ENCODE measurements at places on chromosomes 3 and 15.

- no peak overlapping the region for H3K27ac ChIP-seq
- no peak overlapping the region for H3K4me3 ChIP-seq
- H3K27me3 ChIP-seq, result peaks cover 2% of the 10 kb centered on the region
These were observed 101.4 kb downstream of the TFG start for GRCh38 chr3:100810671-100811070.

GRCh38 chr3:33392703-33393125, 47.5 kb downstream of the UBP1 start:
- H3K4me3 ChIP-seq, result no peak overlapping the region
- H3K27me3 ChIP-seq, result no peaks in the 10 kb centered on the region
- H3K4me1 ChIP-seq, result no peaks in the 10 kb centered on the region
- H3K27ac ChIP-seq, result no peak overlapping the region
- no peak for DNase-seq

DNA sequence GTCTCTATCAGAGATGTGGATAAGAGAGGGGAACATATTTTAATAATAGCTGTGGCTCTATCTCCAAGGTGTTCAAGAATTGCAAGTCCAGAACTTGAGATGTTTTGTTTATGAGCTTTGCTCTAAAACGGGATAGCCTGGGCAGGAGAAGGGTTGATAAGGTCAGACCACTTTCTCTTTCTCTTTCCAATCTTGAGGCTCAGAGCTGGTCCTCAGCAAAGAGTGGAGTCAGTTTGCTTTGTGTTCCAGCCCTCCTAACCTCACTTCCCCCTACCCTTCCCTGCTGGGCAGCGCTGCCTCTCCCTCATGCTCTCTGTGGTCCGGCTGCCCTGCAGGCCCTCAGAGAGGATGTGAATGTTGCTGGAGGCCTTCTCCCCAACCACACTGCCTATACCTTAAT, 13.8 kb downstream of the KLHL6 start:
- DNase-seq, result no peak
- H3K27me3 ChIP-seq, result no peaks in the 10 kb centered on the region
- H3K4me1 ChIP-seq, result peaks cover 11% of the 10 kb centered on the region
- H3K4me3 ChIP-seq, result no peak overlapping the region

DNA sequence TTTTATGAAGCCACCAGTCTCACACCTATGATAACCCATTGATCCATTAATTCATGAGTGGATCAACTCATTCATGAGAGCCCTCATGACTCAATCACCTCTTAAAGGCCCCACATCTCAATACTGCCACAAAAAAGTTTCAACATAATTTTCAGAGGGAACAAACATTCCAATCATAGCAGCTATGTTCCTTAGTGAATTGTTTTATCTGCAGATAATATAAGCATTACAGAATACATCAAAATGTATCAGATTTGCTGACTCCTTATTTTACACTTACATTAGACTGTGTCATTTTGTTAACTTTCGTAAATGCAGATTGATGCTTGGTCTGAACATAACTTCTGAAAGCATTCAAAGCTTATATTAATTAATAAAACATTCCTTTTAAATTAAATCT, 155.3 kb upstream of the MBNL1 start:
- H3K4me3 ChIP-seq, result no peak overlapping the region
- no peak overlapping the region for H3K27ac ChIP-seq
- no peak for DNase-seq
- H3K4me1 ChIP-seq, result no peaks in the 10 kb centered on the region
- no peaks in the 10 kb centered on the region for H3K27me3 ChIP-seq

DNA sequence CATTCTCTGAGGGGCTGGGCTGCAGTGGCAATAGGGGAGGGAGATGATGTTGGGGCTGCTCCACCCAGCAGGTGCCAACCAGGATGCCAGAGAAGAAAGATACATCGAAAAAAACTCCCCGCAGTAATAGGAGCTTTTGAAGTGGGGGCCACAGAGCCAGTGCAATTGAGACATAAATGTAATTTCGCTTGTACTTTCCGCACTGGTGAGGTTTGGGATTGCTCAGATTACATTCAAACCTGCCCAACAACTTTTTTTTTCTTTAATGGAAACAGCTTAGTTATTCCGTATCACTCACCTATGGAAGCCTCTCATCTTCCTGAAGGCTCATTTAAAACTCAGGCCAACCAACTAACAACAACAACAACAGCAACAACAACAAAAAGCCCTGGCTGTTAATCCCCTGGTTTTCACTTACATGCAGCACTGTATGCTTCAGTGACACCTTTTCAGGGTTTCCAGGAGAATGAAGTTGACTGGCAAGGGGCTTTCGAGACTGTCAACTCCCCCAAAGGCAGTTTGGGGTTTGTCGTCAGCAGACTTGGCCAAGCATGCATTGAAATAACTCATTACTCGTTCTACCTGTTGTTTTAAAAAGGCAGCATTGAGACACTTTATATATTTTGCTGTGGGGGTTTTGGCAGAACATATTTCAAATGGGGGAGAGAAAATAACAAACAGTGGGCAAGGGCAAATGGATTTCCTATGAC, 163.8 kb downstream of the EBLN2 start:
- no peaks in the 10 kb centered on the region for H3K36me3 ChIP-seq
- no peak for DNase-seq
- no peaks in the 10 kb centered on the region for H3K27me3 ChIP-seq

DNA sequence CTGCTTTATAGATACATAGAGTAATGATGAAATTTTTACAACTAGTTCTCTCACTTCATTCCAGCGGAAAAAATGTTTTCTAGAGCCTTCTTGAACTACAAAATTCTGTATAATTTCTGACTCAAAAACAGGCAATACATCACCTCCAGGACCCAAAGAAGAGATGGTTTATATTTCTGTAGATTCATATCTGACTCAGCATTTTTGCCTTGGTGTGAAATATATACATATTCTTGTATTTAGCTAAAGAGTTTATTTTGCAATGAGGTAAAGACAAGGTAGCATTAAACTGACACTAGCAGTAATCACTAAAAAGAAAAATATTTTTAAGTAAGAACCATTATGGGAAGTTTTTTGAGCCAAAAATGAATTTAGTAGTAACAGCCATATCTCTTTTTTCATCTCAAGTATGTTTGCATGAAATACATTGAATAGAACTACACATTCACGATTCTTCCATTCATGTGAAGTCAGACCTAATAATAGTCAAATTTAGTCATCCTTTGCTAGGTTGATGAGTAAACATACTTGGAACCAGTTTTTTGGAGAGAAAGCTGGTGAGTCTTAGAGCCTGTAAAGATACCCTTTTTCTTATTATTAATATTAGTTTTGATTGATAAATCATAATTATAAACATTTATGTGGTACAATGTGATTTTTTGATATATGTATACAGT, 31.6 kb downstream of the COL8A1 start:
- no peaks in the 10 kb centered on the region for H3K36me3 ChIP-seq
- H3K27me3 ChIP-seq, result peaks cover 2% of the 10 kb centered on the region
- H3K4me1 ChIP-seq, result no peaks in the 10 kb centered on the region

GRCh38 chr15:36756707-36757106, 177.3 kb downstream of the CDIN1 start:
- no peak for DNase-seq
- no peaks in the 10 kb centered on the region for H3K4me1 ChIP-seq
- H3K4me3 ChIP-seq, result no peak overlapping the region
- H3K27me3 ChIP-seq, result no peaks in the 10 kb centered on the region

DNA sequence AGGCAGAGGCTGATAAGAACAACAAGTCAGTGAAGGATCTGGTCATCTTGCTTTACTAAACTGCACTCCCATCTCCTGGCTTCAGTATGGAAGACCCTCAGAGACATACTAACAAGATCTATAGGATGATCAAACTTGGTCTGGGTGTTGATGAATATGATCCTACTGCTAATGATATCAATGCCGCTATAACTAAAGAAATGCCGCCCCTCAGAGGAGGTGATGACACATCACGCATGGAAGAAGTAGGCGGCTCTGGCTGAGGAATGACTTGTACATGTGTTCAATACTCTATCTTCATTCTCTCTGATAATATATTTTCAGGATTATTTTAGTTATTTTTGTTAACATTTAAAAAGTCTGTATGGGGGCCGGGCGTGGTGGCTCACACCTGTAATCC, 17.5 kb upstream of the EIF2B5 start:
- H3K27me3 ChIP-seq, result no peaks in the 10 kb centered on the region
- no peak overlapping the region for H3K27ac ChIP-seq
- DNase-seq, result no peak
- H3K4me1 ChIP-seq, result no peaks in the 10 kb centered on the region
- no peak overlapping the region for H3K4me3 ChIP-seq

DNA sequence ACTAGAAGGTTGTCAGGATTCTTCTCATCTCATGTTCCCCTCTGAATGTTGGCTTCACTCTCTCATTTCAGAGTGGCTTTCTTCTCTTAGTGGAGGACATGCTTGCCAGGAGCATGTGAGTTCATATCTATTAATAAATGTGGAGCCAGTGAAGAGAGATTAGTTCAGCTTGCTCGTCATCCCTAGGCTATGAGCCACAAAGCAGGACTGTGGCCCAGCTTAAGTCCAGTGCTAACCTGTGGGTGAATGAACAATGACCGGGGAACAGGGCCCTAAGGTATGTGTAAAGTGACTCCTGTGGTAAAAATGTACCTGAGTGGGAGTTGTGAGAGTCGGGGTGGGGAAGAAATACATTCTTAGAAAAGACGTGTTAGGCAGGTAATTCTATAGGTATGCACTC, 96.9 kb upstream of the TBL1XR1 start:
- H3K27ac ChIP-seq, result no peak overlapping the region
- H3K4me3 ChIP-seq, result no peak overlapping the region
- no peaks in the 10 kb centered on the region for H3K36me3 ChIP-seq
- DNase-seq, result no peak
- no peaks in the 10 kb centered on the region for H3K4me1 ChIP-seq
- H3K27me3 ChIP-seq, result no peaks in the 10 kb centered on the region

DNA sequence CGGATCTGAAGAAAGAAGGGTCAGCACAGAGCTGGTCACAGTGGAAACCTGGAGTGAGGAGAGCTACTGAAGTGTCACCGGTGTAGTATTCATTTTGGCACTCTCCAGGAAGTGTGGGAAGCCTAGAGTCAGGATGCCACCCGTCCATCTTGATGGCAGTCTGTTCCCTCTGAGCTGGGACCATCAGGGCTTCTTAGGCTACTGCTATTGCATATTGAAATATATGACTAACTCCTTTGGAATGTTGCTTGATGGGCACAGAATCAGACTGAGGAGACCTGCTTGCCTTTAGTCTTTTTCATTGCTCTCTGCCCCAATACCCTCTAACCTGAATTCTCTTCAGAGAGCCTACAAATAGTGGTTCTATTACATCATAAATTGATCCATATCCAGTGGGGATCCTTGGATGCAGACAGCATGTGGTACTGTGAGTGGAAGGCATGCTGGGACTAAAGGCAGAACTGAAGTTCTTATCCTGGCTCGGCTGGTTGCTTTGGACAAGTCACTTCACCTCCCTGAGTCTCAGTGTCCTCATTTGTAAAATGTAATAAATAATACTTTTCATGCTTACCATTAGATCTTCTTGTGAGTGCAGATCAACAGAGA, 143.5 kb downstream of the PDE8A start:
- no peaks in the 10 kb centered on the region for H3K27me3 ChIP-seq
- peaks cover 26% of the 10 kb centered on the region for H3K36me3 ChIP-seq
- H3K4me3 ChIP-seq, result no peak overlapping the region
- H3K4me1 ChIP-seq, result no peaks in the 10 kb centered on the region
- H3K27ac ChIP-seq, result no peak overlapping the region

DNA sequence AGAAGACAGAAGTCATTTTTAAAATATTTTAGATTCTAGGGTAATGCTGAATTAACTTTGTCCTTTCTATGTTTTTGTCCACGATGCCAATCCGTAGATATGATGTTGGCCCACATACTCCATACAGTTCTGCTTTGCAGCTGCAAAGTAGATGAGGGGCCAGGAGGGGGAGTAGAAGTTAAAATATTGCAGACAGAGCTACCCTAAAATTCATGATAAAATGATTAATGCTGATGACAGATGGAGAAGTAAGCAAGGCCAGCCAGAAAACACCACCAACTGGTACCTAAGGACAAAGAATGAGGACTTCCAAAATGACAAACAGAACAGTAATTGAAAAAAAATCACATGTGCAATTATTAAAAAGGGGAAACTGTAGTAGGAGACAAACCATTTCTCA, 756.6 kb upstream of the ARPP21 start:
- DNase-seq, result no peak
- no peaks in the 10 kb centered on the region for H3K27me3 ChIP-seq
- no peaks in the 10 kb centered on the region for H3K36me3 ChIP-seq
- H3K27ac ChIP-seq, result no peak overlapping the region
- H3K4me1 ChIP-seq, result no peaks in the 10 kb centered on the region

- H3K36me3 ChIP-seq, result no peaks in the 10 kb centered on the region
- H3K27me3 ChIP-seq, result no peaks in the 10 kb centered on the region
These were observed 423.5 kb downstream of the TUSC7 start for GRCh38 chr3:117133066-117133465.

DNA sequence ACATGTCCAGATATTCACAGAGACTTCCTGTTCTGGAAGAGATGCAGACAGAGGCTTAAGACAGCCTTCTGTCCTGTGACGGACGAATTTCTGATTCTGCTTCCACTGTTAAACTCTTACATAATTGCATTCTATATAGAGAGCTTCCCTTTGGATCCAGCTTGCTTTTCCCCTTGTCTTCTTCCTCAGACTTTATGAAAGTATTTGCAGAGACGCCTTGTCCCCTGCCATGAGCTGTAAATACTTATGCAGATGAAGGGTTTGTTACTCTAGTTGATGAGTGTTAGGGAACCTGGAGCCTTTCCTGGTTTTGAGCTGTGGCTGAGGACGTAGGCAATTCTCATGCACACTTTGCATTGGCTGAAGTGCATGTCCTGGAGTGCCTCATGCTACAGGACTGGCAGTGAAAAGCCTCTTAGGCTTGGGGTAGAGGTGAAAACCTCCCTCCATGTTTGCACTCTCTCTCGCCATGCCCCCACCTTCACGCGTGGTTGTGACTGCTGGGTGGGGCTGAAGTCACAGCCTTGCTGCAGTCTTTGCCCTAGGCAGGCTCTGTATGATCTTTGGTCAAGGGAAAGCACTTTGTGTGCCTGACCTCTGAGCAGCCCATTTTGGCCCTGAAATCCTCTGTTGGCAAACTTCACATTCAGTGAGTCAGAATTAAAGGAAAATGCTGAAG, 286.6 kb downstream of the PTPRG start:
- H3K4me1 ChIP-seq, result no peaks in the 10 kb centered on the region
- H3K27ac ChIP-seq, result no peak overlapping the region
- H3K27me3 ChIP-seq, result no peaks in the 10 kb centered on the region
- no peaks in the 10 kb centered on the region for H3K36me3 ChIP-seq
- H3K4me3 ChIP-seq, result no peak overlapping the region

All from naive thymus-derived CD4-positive, alpha-beta T cell (primary cell).